ENCODE measurements at places on chromosomes 12 and 14. TPM values are rescaled to one million over a fixed set of nuclear protein-coding genes. Genes with fewer than 3 reads are reported as not detected.

- DNase-seq = no peak
Observed at GRCh38 chr12:113638460-113638775, 166.7 kb upstream of the LHX5 start.

DNA sequence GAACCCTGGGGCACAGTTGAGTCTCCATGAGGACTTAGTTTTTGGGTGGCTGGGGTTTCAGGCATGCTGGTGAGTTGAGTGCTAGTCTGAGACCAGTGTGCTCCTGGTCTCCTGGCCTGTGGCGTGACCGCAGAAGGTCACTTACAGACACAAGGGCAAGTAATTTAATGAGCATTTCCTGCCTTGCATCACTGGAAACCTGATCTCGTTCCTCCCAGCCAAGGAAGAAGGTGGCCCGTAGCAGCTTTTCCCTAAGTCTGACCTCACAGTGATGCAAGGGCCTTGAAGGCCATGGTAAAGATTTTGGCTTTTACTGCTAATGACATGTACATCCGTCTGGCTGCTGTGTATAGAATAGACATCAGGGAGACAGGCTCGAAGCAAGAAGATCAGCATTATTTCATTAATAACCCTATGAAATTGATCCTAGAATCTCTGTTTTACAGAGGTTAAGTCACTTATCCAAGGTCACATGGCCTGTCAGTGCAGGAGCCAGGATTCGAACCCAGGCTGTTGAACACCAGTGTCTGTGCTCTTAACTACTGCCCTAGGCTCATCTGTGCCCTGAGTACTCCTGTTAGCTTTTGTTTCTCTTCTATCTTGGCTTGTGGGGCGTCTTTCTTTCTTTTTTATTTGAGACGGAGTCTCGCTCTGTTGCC is 4.6 kb downstream of the TMEM120B start:
- DNase-seq = peak; percentile 57

C3AR1 gene
- 0.09 TPM for total RNA-seq

GRCh38 chr14:94052199-94052598 is 26.1 kb downstream of the OTUB2 start:
- no peak for DNase-seq

- DNase-seq = no peak
Observed at GRCh38 chr12:24730489-24730896, 218.4 kb downstream of the BCAT1 start.

DNA sequence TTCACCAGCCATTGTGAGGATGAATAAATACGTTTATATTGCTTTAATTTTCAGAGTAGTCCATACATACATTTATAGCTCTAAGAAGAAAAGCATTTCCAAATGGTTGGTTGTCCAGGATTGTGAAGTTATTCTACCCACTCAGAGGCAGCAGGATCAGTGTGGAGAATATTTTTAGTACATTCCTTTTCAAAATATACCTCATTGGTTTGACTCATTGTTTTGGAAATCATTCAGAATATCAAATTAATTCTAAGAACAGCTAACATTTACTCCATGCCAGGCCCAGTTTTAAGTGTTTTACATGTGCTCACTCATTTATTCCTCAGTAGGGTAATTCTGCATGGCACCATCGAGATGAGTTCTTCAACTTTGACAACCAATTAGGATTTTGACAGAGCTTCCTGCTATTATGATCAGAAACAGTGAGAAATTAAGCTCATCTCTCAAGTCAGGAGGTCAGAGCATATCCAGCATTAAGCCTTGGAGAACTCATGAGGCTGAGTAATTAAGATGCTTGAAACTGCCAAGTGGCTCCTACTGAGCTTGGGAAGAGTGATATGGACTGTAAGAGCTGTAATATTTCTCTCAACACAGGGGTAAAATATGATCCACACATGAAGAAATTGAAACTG is 153.3 kb upstream of the CLEC14A start:
- no peak for DNase-seq

- DNase-seq = no peak
Observed at GRCh38 chr14:100450049-100450448, 126.9 kb downstream of the SLC25A47 start.
